ENCODE measurements at places on chromosomes 12 and 14.

DNA sequence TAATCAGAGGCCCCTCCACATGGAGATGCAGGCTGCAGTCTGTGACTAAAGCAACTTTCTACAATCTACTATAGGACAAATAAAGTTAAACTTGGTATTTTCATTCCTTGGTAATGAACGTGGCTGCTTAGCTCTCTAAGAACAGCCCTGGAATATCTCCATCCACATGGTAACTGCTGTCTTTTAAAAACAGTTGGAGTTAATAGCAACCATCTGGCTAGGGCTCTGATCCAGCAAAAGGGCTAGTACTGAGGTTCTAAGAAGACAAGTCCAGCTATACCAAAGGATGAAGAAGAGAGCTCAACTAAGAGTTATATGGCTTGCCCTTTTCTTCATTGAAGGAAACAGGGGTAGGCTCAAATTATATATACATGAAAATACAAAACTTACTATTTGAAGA is 920.1 kb downstream of the FLRT2 start:
- no peak for DNase-seq

- DNase-seq = no peak
Measured at GRCh38 chr12:112422531-112422930, 3.8 kb downstream of the PTPN11 start.

GRCh38 chr14:98323836-98324235 is 948.2 kb downstream of the BCL11B start:
- DNase-seq = no peak

- no peak for DNase-seq
Measured at GRCh38 chr12:32016680-32017482, 57.7 kb downstream of the RESF1 start.

DNA sequence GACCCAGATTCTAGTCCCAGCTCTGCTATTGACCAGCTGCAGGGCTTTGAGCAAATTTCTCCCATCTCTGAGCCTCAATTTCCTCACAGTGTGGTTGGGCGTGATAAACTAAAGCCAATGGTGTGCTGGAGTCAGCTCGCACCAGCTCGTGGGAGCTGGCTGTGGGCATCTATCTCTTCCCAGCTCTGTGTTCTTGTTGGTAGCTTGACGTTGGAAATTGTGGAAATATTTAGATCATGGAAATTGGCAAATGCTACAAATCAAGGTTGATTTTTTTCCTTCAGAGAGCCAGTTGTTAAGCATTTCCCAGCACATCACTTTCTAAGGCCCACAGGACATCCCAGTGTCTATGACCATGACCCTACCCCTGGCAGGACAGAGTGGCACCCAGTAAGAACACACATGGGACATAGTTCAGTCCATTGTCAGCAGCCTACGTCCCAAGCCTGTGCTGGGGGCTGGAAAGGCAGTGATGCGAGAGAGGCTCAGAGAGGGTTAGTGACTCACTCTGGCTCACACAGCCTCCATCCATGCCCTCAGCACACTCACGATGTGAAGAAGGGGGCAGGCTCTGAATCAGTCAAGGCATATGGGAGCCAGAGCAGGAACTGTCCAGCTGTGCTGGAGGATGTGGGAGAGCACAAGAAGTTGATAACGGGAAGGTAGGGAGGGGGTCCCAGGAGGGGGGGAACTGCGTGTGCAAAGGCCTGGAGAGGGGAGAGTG is 77.6 kb downstream of the LGMN start:
- DNase-seq = no peak

DNA sequence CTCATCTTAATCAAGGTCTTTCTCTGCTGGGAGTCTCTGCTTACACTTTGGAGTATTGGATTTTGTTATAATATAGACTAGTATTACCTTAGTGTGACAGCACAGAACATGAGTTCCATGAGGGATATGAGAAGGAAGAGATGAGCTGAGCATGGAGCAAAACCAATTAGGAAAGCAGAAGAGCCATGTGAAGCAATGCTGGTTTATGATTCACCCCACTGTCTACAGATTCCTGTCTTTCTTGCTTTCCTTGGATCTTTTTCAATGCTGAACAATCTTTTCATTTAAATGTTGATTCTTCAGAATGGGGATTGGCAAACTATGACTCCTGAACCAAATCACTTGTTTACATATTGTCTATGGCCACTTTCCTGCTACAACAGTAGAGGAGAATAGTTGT is 70.4 kb upstream of the KITLG start:
- no peak for DNase-seq

DNA sequence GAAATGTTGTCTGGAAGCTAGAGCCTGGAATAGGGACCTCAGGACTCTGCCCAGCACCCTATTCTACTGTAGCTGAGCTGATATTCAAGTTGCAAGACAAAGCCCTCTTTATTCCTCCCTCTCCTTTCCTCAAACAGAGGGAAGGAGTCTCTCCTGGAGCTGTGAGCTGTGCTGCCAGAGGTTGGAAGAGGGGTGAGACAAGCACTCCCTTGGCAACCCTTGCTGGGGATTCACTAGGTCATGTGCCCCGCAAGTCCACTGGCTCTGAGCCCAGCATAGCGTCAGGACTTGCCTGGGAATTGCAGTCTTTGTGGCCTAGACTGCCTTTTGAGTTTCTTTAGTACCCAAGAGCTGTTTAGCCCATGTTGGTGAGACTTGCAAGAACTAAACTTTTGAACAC is 11.4 kb upstream of the ASCL1 start:
- DNase-seq = no peak

- DNase-seq = no peak
Measured at GRCh38 chr12:113277511-113277910, 56.2 kb downstream of the TPCN1 start.
